ENCODE measurements at places on chromosomes 2 and 18.

GRCh38 chr2:98539056-98539735 lies 69.1 kb downstream of the COA5 start:
- no peak for DNase-seq

DNA sequence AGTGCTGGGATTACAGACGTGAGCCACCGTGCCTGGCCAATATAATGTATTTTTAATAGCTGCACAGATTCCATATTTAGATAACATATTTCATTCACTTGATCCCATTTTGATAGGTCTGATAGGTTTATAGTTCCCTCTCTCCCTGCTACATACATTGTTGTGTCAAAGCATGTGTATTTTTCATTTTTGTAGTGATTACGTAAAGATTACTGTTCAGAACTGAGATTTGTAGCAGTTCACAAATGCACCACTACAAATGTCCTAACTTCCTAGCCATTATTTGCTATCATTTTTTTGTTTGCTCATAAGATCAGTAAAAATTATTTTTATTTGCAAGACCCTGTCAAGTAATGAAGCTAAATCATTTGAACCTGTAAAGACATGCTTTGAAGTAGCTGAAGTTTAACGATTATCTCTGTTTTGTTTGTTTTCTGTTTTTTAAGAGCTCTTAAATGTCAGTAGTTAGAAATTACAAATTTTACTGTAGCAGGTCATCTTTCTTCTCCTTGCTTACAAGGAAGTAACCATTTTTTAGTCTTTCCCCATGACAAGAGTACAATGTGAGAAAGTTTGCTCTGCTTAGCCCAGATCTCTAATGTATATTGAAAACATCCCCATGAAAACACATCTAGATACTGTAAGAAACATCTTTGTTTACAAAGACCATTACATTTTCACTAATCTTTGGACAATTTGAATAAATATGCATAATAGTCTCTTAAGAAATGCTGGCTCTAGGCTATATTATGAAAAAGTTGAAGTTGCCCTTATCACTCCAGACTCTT lies 54.1 kb downstream of the EML4 start:
- no peak for DNase-seq

DNA sequence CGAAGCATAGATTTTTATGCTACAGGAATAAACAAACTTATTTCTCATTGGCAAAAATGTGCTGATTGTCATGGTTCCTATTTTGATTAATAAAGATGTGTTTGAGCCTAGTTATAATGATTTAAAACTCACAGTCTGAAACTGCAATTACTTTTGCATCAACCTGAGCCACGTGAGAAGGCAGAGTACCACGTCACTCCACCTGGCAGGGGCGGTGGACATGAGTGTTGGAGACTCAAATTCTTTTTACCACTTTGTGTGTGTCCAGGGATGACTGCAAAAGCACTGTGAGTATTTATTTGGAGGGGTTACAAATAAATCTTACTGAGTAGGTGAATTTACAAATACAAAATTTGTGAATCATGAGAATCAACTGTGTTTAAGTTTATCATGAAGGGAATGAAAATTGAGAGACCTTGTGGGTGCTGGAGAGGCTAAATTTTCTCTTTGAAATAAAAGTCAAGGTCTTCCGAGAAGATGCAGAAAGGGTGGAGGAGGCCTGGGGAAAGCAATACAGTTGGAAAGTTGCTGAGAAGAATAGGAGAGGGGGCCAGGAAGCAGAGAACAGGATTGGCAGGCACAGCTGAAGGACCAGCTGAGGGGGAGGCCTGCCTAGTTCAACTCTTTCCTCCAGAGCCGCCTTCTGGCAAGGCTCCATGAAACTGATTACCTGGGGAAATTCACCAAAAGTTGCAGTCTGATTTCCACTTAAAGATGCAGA lies 316.4 kb downstream of the MYCN start:
- no peak for DNase-seq

DNA sequence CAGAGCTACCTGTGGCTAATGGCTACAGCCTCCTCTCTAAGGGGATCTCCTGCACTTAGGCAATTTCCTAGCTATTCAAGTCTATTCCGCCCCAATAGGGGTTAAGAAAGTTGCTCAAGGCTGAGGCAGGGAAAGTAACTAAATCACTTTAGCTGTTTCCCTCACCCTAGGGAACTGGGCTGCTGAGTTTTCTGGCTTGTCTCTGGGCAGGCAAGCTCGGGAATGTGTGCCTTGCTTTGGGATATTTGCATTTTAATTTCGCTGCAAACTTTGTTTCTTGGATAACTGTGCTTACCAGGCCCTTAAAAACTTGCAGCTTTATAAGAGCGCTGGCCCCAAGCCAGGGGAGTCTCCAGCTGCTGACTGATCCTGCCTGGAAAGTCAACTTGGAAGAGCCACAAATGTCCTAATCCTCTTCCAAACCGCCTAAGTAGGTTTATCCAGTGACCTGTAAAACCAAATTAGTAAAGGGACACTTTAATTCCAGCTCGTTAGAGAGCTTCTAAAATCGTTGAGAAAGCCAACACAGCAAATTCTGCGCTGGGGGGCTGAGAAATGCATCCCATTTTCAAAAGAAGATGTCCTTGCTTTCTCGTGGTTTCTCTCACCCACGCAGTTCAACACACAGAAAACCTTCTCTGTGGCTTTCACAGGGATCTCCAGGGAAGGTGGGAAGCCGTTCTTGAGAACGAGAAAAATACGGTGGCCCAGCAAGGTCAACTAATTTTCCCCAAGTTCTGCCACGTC lies 59.5 kb upstream of the SP3 start:
- DNase-seq = no peak

GRCh38 chr18:63140997-63141777 lies 178.4 kb downstream of the BCL2 start:
- DNase-seq = no peak

GRCh38 chr2:177921726-177922125 lies 150.9 kb downstream of the PDE11A start:
- no peak for DNase-seq

DNA sequence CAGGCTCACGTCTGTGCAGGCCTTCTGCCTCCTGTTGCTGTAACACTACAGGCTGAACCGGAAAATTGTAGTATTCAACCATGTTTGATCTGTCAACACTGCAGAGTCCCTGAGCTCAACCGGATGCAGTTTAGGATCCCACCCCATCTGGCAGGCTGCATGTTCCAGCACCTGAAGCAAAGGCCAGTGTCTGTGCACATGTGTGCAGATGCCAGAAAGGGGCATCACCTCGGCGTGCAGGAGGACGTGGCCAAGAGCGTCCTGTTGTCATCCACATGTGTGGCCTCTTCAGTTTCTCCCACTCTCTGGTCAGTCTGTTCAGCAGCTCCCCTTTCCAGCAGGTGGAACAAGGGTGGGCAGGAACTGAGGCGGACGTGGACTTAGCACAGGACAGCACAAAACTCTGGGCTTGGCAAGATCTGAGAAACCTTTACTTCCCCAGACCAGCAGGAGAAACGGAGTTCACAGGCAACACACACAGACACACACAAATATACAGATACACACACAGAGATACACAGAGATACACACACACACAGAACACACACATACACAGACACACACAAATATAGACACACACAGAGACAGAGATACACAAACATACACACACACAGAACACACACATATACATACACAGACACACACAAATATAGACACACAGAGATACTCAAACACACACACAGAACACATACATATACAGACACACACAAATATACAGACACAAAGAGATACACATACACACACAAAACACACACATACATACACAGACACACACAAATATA lies 111.3 kb downstream of the NDUFA10 start:
- DNase-seq = no peak

DNA sequence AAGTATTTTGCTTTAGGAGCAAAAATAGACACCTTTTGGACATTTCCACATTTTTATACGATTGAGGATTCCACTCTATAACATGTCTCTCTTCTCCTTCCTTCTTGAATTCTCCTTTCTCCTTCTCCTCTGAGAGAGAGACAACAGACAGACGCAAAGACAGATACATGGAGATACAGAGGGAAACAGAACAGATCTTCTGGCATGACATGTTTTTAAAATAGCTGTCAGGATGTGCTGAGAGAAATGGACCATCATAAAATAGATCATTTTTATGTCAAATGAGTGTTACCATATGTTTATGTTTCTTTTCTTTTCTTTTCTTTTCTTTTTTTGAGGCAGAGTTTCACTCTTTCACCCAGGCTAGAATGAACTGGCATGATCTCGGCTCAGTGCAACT lies 44.4 kb upstream of the ZNF532 start:
- no peak for DNase-seq

- no peak for DNase-seq
Measured at GRCh38 chr2:178498137-178498536, 17.9 kb downstream of the PLEKHA3 start.

GRCh38 chr2:167860082-167860481 lies 387.3 kb downstream of the STK39 start:
- no peak for DNase-seq

- DNase-seq = no peak
Measured at GRCh38 chr2:168717790-168718502, 84.5 kb upstream of the NOSTRIN start.

- no peak for DNase-seq
Measured at GRCh38 chr18:58970943-58971790, 106.5 kb downstream of the ZNF532 start.

- no peak for DNase-seq
Measured at GRCh38 chr2:152298754-152299153, 36.2 kb upstream of the FMNL2 start.

- DNase-seq = no peak
Measured at GRCh38 chr2:13826314-13826853, 806.1 kb upstream of the LRATD1 start.

GRCh38 chr2:42167458-42167857 lies 1.7 kb upstream of the EML4 start:
- DNase-seq = no peak

DNA sequence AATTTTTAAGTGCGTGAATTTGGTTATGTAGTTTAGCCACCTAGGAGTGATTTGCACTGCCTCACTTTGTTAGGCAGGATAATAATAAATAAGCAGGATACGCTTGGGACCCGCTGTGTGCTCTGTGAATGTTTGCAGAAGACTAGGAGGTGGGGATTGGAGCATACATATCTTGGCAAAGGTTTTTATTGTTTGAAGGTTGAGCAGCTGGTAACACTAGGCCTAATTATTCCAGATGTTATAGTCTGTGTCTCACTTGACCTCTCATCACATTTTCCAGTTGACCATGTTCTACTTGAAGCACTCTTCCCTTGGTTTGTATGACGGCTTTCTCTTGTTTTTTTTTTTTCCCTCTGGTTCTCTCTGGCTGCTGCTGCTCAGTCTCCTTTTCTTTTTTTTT lies 42.7 kb downstream of the FHOD3 start:
- DNase-seq = no peak

- no peak for DNase-seq
Measured at GRCh38 chr2:40300391-40300790, 151.5 kb downstream of the SLC8A1 start.

DNA sequence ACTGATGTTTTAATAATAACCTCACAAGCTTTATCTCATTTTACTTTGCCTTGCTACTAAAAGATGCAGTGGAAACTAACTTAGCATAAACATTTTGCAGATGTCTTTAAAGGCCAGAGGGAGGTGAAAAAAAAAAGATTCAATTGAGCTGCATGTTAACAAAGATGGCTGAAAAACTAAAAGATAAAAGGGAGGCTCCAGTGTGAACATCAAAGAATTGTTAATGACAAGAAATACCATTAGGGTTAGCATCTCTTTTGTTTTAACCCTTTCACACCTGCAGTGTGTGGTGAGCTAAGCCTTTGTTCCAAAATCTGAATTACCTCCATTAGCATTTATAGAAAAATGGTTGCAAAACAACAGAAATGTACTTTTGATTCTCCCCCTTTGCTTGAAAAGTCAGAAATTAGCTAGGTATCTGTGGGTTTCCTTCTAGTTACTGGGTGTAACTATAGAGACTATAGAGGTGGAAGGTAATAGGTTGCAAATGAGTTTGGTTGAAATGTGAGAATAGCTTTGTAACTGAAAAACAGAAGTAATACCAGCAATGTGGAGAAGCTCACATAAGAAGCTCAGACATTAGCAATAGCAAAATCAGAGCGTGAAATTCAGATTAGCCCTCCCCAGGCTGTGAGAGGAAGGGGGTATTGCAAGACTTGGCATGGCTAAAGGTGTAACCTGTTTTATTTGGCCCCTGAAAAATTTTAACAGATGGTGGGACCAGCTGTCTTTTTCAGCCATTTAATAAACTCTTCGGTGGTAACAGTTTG lies 34.8 kb upstream of the SP5 start:
- DNase-seq = no peak

Measured in stimulated activated CD8-positive, alpha-beta memory T cell treated with anti-CD3 and anti-CD28 coated beads, Interleukin-2, amount 100 ng/mL, for 48 hours (primary cell).